Activated CD4-positive, CD25-positive, alpha-beta regulatory T cell treated with anti-CD3 and anti-CD28 coated beads, Interleukin-2, amount 50 U/mL, for 72 hours (primary cell): ENCODE measurements at places on chromosomes 16 and 17.

GRCh38 chr17:7046127-7046724 is 2.3 kb upstream of the SLC16A11 start:
- peak; percentile 46 for DNase-seq

GRCh38 chr17:59510611-59511010 is 54.8 kb upstream of the DHX40 start:
- no peak for DNase-seq

- DNase-seq = no peak
Observed at GRCh38 chr17:75590314-75590761, 2.7 kb downstream of the MYO15B start.

DNA sequence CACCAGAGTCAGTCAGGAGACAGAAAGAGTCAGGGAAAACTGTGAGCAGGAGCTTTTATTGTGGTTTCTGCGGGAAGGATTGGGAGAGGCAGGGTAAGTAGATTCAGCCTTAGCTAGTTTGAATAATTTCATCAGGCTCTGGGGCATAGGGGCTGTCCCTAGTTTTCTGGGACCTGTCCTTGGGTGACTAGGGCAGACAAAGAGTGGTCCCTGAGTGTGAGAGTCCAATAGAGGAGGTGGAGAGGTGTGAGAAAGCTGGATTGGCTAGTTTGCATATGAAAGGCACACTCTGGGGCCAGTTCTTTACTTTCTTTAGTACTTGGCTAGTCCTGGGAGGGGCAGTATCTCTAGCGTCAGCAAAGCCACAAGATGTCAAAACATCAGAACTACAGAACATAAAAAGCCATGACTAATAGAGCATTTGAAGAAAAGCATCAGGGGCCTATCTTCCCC is 255.6 kb downstream of the HS3ST3A1 start:
- DNase-seq = no peak

DNA sequence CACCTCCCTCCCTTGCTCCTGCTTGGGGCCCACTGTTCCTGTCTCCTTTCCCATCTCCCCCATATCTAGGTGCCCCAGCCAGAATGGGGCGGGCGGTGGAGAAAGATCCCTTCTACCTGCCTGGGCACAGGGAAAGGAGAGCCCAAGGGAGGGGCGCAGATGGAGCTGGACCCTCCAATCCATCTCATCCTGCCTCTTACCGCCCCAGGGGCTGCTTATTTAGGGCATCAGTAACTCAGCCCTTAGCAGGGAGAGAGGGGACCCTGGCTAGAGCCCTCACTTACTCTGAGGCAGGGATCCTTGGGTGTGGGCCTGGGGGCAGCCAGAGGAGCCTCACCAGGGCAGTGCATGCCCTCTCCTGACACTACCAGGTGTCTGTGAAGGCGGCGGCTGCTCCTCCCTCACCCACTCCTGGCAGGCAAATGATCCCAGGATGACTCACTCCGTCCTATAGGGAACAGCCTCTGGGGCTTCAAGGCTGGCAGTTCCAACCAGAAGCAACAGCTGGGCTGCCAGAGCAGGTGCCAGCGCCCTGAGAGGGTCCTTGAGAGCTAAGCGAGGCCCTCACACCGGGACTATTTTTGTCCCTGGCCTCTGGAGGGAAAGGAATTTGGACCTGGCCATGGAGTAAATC is 16.3 kb upstream of the BCAR1 start:
- DNase-seq = no peak

DNA sequence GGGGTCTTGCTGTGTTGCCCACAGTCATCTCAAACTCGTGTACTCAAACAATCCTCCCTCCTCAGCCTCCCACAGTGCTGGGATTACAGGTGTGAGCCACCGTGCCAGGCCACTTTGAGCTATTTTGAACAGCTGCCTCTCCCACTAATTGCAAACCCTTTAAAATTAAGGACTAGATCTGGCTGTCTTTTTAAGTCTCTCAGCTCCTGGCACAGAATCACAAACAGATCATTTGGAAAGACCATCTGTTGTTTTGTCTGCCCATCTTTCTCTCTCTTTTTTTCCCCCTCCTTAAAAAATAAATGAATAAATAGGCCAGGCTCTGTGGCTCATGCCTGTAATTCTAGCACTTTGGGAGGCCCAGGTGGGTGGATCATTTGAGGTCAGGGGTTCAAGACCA is 10.9 kb upstream of the STAT3 start:
- DNase-seq = no peak

- DNase-seq = no peak
Observed at GRCh38 chr16:68146585-68146984, 61.4 kb downstream of the NFATC3 start.
